ENCODE measurements at places on chromosomes 7 and 10.

DNA sequence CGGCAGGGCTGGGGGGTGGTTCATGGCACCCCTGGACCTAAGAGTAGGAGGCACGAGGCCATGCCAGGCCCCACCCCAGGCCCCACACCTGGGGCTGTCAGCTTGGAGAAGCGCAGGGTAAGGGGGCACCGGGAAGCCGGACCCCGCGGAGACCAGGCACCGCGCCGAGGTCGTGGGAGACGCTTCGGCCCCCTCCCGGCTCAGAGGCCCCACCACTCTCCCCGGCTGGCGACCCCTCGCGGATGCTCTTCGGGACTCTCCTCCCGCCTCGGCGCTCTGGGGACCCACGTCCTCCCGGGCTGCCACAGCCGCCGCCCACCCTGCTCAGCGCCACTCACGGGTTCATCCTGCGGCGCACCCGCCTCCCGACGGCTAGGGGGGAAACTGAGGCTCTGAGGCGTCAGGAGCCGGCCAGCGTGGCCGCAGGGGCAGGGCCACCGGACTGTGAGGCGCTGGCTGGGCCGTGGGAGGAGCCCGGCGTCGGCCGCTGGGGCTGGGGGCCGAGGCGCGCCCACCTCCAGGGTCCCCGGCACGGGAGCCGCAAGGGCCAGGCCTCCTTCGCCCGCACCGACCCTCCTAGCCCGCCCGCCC, 25.9 kb downstream of the PDGFA start:
- no peak for DNase-seq

DNA sequence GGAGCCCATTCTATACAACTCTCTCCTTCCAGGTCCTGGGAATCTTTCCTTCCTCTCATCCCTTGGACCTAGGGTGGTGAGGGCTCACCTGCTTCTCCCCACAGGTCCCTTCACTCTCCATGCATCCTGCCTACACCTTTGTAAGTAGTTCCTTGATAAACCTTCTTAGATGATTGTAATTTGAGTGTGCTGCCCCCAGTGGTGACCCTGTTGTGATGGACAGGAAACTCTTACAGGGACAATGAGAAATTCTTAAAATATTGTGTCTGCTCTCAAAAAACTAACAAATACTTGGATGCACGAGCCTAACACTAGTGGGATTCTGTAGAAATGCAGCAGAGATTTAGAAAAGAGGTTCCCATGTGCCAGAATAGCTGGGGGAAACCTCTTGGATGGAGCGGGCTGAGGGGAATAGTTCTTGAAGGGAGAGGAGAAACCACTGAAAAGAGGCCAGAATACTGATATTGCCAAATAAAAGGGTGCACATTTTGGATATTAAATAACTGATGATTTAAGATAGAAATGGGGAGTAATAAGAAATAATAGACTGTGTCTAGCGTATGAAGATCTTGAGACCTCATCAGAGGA, 6.7 kb upstream of the PAXIP1 start:
- peak; percentile 19 for DNase-seq

- no peak for DNase-seq
Observed at GRCh38 chr7:157612664-157613561, 276.1 kb downstream of the DNAJB6 start.

DNA sequence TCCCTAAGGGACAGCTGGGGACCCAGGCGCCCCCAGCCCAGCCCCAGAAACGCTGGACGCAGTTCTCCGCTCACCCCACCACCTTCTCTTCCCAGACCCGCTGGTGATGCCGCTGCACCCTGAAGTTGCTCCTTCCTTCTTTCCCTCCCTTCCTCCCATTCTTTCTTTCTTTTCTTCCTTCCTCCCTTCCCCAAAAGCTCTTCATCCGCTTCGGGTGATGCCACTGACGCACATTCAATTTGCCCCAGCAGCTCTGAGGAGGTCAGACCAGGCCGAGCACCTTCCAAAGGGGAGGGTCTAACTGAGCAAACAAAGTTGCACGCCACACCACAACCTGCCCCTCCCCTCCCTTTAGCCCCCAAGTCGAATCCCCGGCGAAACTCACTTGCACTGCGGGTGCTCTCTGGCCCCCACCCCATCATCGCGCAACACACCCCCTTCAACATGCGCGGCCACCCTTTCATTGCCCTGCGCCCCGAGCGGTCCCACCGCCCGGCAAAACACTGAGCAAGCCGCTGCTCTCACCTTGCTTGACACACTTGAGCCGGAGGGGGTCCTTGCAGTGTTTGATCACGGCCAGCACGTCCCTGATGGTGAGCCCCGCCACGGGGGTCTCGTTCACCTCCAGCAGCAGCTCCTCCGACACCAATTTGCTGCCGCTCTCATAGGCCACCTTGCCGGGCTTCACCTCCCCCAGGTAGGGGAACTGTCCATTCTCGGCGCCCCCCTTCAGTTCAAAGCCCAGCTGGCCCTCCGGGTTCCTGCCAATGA, 787 bp downstream of the MAGI2 start:
- peak; percentile 42 for DNase-seq

DNA sequence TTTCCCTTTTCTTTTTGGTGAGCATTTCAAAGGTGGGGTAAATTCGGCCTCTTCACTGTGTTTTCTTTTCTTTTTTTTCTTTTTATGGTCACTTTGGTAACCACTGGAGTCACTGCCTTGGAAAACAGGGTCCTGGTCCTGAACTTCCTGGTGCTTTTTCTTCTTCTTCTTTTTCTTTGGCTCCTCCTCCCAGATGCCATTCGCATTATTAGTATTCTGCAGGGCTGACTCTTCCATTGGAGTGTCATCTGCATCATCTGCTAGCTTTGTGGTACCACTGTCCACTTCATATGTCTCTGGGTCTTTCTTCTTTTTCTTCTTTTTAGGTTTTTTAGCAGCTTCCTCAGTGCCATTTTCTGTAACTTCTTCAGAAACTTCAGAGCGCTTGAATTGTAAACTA, 10.5 kb downstream of the POLR1F start:
- DNase-seq: no peak

DNA sequence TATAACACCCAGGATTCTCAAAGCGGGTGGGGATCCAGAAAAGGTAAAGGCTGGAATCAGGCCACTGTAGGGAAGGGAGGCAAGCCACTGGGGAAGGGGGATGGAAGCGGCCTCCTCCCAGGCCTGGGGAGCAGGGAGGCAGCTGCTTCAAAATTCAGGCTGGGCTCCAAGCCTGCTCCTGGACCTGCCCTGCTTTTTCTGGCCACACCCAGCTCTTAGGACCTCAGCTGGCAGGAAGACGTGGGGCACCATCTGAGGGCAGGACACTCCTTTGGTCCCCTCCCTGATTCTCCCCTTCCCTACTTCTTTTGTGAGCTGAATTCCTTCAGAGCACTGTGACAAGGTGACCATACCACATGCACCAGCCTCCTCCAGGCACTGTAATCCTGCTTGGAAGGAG, 4.6 kb upstream of the LBX1 start:
- no peak for DNase-seq

DNA sequence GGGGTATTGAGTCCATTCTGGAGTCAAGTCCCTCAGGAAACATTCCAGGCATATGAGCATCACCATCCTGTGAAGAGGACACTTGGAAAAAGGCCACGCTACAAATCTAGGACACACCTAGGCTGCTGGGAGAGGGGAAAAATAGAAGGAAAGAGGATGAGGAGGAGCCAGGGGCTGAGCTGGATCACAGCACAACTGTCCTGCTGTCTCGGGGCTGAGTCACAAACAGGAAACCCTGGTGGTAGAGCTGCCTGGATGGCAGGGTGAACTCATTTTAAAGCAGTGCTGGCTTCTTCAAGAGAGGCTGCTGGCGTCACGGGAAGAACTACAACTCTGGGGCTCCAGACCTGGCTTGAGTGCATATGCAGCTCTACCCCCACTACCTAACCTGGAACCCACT, 151.5 kb downstream of the RNF216 start:
- DNase-seq: peak; percentile 43

DNA sequence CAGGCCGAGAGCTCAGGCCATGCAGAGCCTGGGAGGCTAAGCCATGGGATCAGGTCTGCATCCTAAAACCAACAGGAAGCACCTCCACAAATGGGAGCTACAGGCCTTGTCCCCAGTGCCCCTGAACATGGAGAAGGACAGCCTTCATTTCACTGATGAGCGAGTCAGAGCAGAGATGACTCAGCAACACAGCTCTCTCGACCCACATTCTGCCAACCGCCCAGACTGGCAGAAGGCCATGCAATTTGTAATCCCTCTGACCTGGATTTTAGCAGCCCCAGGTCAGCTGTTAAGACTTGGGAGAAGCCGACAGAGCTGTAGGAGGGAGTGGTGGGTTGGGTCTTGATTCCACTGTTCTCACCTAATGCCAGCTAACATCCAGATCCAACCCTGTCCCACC, 25.5 kb downstream of the VOPP1 start:
- DNase-seq: peak; percentile 87

- DNase-seq: no peak
Observed at GRCh38 chr7:14762561-14762960, 140.0 kb downstream of the DGKB start.

- DNase-seq: no peak
Observed at GRCh38 chr10:13615650-13616300, 29.0 kb downstream of the PRPF18 start.

DNA sequence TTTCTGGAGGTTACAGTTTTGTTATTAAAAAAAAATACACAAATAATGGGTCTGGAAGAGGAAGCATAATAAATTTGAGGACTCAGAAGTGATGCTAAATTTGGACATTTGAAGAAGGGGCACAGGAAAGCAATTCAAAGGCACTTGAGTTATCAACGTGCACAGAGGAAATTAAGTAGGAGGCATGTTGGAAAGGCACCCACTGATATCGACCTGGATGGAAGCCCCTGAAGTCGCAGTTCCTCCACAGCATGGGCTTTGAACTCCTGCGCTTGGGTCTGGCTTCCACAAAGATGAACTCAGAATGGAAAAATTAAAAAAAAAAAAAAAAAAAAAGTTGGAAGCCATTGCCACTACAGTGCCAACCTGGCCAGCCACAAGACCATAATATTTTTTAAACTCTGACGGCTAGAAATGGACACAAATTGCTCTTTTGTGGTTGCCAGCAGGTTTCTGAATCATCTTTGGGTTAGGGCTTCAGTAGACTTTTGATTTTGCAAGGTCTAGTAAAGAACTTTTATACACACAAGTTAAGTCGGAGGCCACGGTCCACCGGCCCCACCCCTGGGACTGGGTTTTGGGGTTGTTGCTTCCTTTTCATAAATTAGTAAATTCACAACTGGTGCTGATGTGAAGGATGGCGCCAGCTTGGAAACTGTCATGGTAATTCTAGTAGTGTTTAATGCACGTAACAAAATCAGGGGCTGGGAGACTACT, 21.6 kb downstream of the JCAD start:
- DNase-seq: no peak

All from cardiac fibroblast (primary cell).